NCI-H1048 (cell line): ENCODE measurements at places on chromosomes 1 and 21.

DNA sequence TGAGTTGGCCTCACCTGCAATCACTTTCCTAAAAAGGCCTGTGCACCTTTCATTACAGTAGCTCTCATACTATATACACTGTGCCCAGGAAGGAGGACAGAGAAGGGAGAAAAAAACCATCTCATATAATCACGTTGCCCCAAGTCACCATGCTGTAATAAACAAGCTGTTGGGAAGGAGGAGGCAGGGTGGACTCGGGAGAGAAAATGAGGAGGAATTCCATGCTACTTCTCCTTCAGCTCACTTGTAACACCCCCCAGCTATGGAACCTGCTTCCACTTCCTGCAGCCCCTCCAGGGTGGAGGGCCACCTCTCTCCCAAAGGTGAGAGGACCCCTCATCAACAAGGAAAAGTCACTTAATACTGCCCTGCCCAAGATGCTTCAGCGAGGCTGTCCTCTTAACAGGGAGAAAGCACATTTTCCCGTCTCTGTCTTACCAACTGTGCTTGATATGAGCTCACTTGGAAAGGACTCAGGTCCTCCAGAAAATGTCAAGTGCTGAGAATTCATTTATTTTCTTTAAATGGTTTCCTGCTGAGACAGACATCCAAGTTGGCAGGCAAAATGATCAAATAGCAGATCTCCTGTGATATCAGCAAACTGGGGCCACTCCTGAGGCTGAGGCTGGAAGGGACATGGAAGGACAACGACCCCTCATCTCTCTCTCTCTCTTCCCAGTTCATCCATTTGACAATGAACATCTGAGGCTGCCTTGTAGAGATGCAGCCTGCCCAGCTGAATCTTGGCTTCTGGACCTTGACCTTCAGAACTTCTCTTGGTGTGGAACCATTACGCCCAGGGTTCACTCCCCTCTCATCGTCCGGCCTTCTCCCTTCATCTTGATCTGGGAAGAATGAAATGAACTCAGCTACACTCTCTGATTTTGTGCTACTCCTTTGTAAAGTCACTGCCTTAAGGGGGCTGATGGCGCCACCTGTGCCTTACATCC lies 54.0 kb downstream of the CAPN9 start:
- DNase-seq = no peak

- DNase-seq = no peak
Measured at GRCh38 chr21:33762803-33763581, 120.7 kb downstream of the ITSN1 start.

GRCh38 chr1:218349348-218350034 lies 4.4 kb downstream of the TGFB2 start:
- DNase-seq = no peak

DNA sequence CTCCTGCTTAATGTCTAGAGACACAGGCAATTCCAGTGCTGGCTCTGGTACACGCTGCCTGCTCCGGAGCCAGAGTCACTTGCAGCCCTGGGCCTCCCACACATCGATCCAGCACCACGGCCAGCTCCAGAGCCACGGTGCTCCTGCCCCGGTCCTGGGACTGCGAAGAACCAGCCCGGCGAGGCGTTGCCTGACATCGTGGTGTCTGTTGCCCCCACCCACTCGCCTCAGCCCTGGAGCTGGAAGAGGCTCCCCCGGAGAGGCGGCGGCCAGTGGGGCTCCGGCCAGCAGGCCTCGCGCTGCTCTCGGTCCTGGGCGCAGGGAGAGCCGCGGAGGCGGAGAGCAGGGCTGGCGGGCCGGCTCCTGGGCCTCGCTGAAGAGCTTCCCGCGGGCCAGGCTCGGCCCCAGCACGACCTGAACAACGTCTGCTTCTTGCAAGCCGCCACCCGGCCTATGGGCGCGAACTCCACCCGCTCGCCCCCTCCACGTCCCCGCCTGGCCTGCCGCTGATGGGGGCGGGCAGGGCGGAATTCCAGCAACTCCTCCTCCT lies 364.8 kb downstream of the CEP170 start:
- no peak for DNase-seq

GRCh38 chr1:236419502-236419901 lies 25.4 kb downstream of the EDARADD start:
- DNase-seq = no peak

DNA sequence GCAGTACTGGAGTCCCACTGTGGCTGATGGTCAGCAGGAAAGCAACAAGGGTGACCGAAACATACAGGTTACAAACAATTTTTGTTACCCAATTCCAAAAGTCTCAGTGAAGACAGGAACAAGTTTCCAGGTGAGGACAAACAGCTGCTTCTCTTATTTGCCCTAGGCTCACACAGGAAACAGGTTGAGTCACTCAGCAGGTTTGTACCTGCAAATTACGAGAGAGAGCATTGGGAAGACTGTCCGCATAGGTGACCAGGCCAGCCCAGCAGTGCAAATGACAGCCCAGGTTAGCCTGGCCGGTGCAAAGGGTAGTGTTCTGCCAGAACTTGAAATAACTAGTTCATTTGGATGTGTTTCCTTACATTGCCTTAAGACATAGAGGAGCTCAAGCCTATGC lies 40.0 kb upstream of the DSCAM start:
- DNase-seq = no peak

DNA sequence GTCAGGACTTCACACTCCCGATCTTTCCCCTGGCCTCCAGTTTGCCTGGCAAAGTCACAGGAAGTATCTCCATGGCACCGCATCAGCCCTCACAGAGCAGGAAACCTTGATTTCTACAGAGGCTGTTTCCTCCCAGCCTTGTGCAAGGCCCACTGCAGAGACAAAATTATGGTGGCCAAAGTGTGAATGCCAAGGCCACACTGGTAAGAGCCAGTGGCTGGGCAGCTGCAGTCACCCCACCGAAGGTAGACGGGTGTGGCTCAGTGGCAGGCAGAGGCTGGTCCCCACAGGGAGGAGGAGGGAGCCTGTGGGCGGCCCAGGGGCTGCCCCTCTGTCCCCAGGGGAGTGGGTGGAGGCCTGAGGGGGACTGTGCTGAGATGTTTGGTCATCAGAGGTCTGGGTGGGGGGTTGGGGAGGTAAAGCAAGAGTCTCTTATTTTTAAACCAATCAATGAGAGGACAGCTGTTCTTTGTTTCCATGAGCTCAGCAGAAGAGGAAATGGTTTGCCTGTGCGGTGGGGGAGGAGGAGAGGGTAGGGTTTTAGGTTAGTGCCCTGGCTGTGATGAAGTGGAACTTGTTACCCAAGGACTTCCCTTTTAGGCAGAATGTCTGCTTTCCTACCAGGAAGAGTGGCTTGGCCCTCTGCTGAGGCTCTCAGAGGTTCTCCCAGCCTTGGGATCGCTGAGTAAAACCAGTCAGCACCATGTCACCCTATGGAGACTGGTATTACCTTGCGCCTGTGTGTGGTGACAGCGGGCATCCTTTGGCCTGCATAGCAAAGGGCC lies 18.0 kb upstream of the BTG2 start:
- DNase-seq = no peak

DNA sequence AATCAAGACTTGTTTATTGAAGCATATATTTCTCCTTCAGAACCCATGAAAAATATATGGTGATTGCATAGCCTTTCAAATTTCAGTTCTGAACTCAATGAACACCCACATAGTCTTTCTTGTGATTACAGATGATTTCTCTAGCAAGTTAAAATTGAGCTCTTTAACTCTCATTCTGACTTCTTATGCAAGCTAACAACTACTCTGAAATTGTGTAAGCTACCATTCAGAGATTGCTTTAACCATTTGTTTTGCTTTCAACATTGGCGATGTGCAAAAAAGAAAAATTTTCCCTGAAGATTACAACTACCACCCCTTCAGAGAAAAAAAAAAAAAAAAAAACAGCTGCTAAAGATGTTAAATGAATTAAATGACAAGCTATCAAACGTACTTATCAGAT lies 193.9 kb downstream of the DAB1 start:
- no peak for DNase-seq

DNA sequence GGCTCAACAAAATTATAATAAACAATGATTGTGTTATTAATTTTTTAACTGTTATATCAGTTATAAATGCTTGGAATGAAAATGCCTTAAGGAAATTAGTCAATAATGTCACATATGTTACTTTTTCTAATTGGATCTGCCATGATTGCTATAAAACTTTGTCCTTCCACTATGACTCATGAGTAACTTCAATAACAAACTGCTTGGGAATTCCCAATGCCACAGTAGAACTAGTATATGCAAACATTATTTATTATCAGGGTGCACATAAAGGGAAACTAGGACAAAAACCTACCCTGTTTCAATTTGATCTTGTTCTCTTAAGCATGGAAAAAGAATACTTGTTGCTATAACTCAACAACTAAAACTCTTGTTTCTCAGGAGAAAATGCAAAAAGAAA lies 59.1 kb upstream of the PDC start:
- DNase-seq = no peak

DNA sequence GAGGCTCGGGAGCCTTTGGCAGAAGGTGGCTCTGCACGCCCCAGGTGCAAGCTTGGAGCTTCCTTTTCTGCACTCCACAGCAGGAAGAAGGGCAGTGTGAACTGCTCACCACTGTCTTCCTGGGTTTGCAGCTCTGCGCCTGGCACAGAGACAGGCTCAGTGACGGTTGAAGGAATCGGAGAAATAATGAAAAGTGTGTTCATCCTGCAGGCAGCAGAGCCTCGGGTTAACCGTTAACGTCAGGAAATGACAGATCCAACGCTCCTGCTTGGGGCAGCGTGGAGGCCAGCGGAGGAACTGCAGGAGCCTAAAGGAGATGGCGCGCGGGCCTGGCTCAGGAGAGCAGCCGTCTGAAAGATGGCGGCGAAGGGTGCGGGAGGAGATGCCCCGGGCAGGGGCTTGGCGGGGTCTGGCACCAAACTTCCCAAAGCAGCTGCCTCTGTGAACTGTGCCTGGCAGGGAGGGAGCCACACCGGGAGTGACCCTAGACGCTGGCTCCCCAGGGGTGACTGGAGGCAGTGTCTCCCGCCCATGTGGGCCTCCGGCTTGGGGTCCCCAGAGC lies 10.9 kb upstream of the SAMD11 start:
- DNase-seq = no peak

DNA sequence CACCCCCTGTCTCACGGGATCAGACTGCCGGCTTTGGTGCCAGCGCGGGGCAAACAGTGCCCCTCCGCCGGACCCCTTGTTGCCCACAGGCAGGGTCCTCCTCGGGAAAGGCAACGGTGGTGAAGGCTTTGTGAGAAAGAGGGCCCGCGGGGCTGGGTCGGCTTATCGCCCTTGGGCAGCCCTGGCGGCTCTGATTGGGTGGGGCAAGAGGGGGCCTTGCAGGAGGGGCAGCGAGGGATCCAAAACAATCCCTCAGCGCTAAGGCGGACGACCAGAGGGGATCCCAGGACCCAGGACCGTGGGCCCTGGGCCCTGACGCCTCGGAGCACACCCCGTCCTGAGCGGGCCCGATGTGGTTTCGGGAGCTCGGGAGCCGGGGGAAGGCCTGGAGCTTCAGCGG lies 3.9 kb upstream of the ZNF678 start:
- no peak for DNase-seq

DNA sequence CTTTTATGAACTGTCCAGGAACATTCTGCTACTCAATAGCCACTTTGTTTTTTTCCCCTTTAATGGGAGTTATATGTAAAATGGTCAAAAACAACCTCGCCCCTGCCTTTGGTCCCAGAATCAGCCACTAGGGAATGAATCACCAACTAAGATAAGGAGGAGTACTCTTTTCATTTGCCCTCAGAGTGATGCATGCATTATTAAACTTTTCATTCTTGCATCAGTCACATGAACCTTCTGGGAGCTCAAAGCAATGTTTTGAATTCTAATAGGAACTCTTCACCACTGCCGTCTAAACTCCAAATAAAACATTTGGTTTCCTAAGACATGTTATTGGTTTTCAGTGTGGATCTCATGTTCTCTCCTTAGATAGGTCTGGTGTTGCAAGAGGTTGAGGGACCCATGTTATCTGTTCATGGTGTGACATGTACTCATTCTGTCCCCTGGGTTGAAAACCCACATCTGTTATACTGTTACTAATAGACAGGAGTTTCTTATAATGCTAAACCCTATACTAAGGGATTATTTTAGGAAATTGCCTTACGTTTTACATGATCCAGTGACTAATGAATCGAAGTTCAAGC lies 17.8 kb upstream of the HSD17B7 start:
- DNase-seq = no peak

GRCh38 chr21:26096494-26097371 lies 73.8 kb downstream of the APP start:
- DNase-seq = no peak

- no peak for DNase-seq
Measured at GRCh38 chr21:36647279-36648093, 51.4 kb upstream of the SIM2 start.

DNA sequence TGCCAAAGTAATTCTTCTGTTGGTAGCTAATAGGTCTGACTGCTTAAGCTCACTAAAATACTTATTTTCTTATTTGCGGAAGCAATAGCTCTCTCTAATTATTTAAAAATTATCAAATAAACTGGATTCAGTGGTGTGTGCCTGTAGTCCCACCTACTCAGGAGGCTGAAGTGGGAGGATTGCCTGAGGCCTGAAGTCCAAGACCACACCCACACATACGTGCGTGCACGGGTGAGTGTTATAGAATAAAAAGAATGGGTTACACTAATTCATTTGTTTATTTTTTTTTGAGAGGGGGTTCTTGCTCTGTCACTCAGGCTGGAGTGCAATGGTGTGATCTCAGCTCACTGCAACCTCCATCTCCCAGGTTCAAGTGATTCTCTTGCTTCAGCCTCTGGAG lies 94.2 kb upstream of the HNRNPU start:
- no peak for DNase-seq

DNA sequence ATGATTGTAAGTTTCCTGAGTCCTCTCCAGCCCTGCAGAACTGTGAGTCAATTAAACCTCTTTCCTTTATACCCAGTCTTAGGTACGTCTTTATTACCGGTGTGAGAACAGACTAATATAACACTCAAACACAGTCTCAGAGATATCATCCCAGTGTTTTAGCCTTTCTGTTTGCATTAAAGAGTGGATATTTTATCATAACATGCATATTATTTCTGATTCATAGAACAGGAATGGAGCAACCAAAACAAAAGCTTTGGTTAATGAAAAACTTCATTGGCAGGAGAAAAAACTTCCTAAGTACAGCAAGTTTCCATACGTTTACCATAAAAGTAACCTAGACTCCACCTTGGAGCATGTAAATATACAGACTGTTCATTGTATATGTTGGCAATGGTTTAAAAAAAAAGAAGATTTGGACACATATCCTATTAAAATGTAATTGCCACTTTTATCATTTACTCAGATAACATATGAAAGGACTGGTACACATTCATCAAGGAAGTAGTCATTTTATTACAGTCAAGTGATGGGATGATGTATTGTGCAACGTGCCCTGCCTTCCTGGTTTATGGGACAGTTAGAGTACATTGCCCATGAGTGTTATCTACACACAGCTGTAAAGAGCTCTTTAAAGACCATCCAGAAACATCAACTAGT lies 144.8 kb downstream of the ETS2 start:
- no peak for DNase-seq

GRCh38 chr1:24901791-24902470 lies 28.1 kb downstream of the RUNX3 start:
- no peak for DNase-seq

- no peak for DNase-seq
Measured at GRCh38 chr1:10908266-10908665, 104.2 kb upstream of the TARDBP start.
